ENCODE measurements at places on chromosomes 5 and 9.

DNA sequence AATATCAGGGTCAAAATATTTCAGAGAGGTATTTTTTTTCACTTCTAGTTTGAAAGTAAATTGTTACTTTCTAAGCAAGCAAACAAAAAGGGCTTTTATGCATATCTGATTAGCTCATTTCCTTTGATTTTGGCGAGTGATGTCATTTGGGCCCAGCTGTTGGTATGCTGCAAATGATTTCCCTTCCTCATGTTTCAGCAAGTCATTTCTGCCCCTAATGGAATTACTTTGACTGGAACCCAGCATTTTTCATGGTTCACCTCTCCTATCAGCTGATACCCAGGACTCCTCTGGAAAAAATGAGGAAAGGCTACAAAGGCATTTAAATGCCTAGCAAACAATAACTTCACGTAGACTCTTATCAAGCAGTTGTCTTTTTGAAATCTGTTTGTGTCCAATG lies 500.6 kb downstream of the EBF1 start:
- no peak for DNase-seq

DNA sequence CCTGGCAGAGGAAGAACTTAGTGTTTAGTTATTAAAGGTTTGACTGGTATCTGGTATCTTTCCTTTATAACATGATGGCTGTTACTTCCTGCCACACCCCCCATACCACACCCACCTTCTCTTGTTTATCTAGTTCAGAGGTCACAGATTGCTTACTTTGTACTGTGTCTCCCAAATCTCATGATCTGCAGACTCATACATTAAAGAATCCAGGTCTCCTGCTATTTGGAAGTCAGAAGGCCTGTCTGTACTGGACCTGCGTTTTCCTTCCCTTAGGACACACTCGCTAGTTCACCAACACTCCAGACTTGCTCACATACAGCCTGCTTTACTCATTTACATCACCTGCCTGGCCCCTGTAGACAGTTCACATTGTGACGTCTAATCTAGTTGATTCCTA lies 39.3 kb downstream of the NUDT12 start:
- no peak for DNase-seq

GRCh38 chr5:40499007-40499406 lies 180.7 kb upstream of the PTGER4 start:
- no peak for DNase-seq

DNA sequence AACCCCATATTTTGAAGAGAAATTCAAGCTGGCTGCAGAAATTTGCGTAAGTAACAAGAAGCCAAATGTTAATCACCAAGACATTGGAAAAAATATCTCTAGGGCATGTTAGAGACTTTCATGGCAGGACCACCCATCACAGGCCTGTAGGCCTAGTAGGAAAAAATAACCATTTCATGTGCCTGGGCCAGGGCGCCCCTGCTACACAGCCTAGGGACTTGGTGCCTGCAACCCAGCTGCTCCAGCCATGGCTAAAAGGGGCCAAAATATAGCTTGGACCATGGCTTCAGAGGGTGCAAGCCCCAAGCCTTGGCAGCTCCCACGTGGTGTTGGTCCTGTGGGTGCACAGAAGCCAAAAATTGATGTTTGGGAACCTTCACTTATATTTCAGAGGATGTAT lies 167.7 kb upstream of the NMUR2 start:
- DNase-seq, result no peak

DNA sequence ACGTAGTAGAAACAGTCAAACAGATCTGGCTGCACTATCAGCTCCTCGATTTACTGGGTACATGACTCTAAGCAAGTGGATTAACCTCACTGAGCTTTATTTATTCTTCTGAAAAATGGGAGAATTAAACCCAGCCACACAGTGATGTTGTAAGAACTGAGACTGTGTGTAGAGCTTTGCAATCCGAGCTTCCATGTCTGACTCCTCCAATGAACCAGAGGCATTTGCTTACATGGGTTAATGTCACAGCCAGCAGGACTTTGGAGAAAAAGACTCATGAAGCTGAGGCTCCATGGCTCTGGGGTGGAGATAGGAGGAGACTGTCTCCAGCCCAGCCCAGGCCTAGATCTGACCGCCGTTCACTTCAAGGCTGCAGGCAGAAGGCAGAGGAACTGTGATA lies 201.3 kb downstream of the CDK5RAP2 start:
- DNase-seq, result no peak

- DNase-seq, result no peak
Observed at GRCh38 chr9:123678878-123679329, 251.0 kb downstream of the DENND1A start.

GRCh38 chr9:94638335-94639060 lies 820 bp downstream of the FBP1 start:
- no peak for DNase-seq

DNA sequence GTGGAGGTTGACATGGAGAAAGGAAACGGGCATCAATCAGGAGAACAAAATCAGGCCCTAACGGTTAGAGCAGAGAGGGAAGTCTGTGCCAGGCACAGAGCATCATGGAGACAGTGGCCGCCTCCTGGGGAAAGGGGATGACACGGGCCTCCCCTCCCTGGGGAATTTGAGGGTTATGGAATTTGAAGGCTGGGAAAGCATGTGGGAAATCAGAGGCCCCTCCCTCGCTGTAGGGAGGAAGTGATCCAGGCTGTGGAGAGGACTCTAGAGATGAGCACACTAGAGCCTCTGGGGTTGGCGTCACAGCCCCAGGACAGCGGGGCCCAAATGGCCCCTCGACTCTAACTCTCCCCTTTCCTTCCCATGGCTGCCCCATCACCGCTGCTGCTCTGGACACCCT lies 36.7 kb downstream of the PROP1 start:
- no peak for DNase-seq

Measured in stimulated activated CD4-positive, alpha-beta T cell treated with anti-CD3 and anti-CD28 coated beads, Interleukin-4, amount 100 ng/mL, for 4 hours (primary cell).